ENCODE measurements at places on chromosomes 3 and 15.
A peak's percentile ranks its signal among the peaks of the same experiment; 100 is the strongest.

- no peak for DNase-seq
Measured at GRCh38 chr3:190224456-190224855, 97.8 kb downstream of the CLDN1 start.

DNA sequence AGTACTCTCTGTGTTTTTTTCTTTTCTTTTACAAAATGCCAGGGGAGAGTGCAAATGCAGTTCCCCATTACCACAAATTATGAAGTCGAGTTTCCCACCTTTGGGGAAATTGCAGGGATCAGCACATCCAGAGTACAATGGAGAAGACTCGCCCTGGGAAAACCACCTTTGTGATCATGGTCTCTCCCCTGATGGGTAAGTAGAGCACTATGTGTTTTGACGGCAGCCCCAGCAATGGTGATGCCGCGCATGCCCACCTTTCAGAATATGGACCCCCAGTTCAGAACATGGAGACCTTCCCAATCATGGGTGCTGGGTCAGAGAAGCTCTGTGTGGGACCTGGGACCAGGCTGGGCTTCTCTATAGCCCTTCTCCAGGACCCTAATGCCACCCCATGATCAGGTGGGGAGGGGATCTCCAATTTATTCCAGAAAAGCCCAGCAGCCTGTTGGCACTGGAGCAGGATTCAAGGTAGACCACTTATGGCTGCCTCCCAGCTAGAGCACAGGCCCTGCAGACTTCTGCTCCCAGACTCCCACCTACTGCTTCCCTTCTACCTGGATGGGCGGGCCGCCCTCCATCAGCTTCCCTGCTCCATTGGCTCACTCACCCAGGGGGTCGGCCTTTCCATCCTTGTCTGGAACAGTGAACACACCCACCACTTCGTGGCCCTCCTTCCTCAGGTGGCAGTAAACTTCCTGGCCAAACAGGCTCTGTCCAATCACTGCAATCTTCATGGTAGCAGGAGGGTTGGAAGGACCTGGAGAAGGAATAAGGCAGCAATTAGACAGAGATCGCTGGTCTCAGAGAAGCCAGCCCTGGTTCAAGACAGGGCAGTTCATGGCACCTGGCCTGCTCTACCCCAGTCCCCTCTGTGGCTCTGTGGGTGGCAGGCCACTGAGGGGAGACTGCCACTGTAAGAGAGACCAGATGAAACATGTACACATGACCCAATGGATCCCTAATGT lies 19.9 kb downstream of the ALDH1L1 start:
- DNase-seq: no peak

DNA sequence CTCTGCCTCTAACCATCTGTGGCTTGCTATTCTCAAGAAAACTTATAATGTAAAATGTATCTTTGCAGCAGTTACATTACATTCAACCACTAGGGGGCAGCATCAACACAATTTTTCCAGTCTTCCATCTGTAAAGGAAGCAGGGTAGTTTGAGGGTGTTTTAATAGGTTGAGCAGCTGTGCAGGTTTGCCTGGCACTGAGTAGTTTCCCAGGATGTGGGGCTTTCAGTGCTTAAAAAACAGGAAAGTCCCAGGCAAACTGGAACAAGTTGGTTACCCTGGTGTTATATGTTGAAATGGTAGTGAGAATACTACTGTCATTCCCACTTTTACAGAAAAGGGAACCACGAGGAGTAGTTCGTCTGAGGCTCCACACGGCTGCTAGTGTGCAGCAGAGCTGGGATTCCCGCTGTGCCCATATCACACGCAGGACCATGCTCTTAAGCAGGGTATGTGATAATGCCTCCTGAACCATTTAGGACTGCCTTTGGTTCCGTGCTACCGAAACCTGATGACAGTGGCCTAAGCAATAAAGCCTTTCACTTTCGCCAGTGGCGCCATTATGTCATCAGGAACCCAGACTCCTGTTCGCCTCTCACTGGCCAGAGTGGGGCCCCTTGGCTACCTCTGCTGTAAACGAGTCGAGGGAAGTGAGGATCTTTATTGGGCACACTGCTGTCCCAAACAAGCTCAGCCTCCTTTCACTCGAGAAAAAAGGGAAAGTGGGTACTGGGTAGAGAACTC lies 64.7 kb upstream of the ZBTB38 start:
- DNase-seq: peak; percentile 45

GRCh38 chr3:197135212-197135611 lies 105.6 kb upstream of the MELTF start:
- no peak for DNase-seq

- no peak for DNase-seq
Measured at GRCh38 chr3:16069149-16069922, 105.1 kb upstream of the GALNT15 start.

DNA sequence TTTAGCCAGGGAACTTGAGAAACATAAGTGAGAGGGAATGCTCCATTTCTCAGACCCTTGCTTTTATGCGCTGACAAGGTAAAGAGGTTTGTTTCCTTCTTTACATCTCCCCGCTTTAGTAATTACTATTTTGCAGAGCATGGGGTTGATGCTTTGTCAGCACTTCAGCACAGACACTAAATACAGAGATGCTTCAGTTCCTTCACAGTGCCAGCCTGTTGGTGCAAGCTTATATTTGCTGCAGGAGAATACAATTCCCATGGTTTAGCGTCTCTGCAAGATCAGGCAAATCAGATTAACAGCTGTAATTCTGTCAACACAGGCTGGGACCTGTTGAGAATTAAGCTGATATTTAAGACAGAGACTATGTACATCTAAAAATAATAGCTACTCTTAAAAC lies 2.9 kb downstream of the FMN1 start:
- DNase-seq: no peak

- no peak for DNase-seq
Measured at GRCh38 chr3:179174316-179174715, 26.2 kb downstream of the PIK3CA start.

- DNase-seq: no peak
Measured at GRCh38 chr3:148008591-148008990, 599.4 kb downstream of the ZIC1 start.

GRCh38 chr3:134362221-134362620 lies 12.0 kb downstream of the AMOTL2 start:
- no peak for DNase-seq

DNA sequence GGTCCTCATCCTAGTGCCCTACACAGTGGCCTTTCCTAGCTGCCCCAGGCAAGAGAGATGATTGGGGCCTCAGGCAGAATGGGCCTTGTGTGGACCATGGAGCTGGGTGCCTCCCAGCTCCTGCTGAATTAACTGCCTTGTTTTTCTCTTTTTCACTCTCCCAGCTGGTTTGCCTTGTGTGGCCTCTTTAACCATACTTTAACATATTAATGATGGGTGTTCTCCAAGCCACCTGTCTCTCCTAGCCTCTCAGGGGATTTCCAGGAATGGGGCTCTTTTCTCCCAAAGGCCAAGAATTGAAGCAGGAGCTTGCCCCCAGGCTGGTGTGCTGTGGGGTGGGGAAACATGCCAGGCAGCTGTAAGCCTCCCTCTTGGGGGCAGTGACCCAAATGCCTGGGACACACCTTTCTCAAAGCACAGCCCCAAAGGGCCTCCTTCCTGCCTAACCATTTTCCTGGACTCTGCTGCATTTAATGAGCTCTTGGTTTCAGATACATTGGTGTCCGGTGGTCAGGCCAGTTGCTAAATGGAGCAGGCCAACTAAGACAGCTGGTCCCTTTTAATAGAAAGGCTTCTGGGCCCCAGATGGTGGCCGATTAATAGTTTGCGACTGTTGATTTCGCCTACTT lies 5.6 kb downstream of the ALPK3 start:
- DNase-seq: no peak

GRCh38 chr15:55737373-55737772 lies 5.6 kb downstream of the PRTG start:
- DNase-seq: no peak

DNA sequence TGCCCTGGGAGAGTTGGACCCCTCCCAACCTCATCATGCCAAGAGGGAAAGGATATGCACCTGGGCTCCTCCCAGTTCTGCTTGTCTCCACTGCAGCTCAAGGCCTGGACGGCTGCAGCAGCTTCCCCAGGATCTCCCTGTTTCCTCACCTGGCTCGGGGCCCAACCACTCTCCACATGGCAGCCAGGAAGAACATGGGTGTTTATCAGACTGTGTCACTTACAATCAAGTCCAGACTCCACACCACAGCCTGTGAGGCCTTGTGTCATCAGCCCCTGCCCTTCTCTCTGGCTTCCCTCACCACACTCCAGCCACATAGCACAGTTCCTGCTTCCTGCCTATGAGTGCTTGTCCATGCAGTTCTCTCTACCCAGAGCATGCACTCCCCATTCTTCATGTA lies 534.4 kb downstream of the EPHB1 start:
- no peak for DNase-seq

DNA sequence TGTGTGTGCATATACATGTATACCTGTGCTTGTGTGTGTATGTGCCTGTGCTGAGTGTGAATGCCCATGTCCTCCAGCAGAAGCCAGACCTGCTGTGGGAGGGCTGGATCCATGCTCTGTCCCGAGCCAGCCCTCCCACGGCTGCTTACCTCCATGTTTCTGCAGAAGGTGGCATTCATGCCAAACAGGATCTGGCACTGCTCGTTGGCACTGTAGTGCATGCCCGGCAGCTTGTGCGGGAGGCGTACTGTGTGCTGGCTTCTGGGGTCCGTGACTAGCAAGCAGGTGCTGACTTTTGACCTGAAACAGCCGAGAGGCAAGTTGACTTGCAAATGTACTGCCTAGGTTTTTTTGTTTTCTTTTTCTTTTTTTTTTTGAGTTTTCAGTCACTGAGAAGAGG lies 189.3 kb downstream of the ADAMTS17 start:
- no peak for DNase-seq

GRCh38 chr3:126827121-126827520 lies 123.1 kb downstream of the CHCHD6 start:
- no peak for DNase-seq

DNA sequence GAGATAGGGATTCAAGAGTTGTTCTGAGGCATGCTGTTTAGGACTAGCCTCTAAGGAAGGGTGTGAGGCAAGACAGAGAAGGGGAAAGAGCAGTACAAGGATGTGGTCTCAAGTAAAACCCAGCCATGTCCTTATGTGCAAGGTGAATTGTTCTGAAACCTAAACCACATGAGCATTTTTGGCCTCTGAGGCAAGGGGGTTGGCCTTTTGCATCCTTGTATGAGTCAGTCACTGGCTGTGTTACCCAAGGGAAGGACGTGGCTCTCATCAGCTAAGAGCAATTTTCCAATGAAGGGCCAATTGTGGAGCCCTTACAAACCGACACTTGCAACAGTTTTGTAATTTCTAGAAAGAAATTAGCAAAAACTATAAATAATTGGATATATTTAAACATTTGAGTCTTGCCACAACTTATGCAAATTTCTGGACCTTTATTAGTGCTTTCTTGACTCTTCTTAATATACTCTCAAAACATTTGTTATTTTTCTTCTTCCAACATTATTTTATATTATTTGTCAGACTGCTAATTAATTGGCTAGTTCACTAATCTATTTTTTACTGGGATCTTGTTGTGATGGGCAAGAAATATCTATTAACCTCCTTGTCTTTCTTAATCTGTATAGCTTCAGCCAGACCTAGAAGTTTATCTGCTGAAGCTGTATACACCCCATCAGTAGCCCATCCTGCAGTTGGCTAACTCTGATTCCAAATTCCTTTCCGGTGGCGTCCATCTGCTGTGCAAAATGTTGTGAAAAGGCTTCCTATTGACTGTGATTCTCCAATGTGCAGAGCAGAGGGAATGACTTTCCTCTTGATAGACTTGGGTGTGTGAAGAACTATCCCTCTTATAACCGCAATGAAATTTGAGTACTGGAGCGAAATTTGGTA lies 97.7 kb upstream of the P2RY1 start:
- no peak for DNase-seq

DNA sequence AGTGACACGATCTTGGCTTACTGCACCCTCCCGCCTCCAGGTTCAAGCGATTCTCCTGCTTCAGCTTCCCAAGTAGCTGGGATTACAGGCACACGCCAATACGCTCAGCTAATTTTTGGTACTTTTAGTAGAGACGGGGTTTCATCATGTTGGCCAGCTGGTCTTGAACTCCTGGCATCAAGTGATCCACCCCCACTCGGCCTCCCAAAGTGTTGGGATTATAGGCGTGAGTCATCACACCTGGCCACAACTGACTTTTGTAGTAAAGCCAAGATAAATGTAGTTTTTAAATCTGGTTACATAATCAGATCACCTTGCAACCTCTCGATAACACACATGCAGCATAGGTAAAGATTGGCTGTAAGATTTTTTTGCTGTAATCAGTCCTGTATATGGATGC lies 657.5 kb upstream of the DPPA4 start:
- DNase-seq: no peak

DNA sequence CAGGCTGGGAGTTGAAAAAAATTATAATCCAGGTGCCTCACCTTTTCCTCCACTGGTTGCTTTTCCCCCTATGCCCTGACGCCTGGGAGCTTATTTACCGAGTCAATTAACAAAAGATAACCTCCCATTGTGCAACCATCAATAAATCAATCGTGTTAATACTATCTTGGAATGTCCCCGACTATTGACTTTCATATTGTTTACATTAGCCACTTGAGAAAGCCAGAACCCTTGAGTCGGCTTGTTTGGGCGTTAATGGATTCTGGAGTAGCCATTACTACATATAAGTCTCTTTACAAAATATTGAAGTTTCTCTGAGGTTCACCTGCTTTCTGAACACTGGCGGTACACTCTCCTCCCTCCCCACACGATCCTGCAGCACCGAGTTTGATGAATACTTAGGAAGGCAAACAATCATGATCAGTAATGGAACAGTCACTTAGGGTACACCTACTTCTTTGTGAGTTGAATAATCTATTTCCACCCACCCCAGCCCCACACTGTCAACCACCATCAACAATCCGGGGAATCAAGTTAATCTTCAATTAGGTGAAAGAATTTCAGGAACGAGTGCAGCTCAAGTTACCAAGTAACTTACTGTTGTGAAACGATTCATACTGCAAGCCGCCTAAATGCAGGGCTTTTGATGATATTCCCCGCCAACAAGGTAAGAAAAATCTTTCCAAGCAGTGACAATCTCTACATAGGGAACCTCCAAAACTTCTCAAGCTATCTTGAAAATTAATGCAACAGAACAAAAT lies 159.3 kb upstream of the NR2F2 start:
- DNase-seq: no peak

GRCh38 chr3:63384382-63384781 lies 106.3 kb downstream of the SYNPR start:
- no peak for DNase-seq

All from stimulated activated CD8-positive, alpha-beta memory T cell treated with anti-CD3 and anti-CD28 coated beads, Interleukin-4, amount 100 ng/mL, for 4 hours (primary cell).